MCF 10A (cell line): ENCODE measurements at places on chromosomes 4 and X. TPM values are rescaled to one million over a fixed set of nuclear protein-coding genes. Genes with fewer than 3 reads are reported as not detected.

- no peak for DNase-seq
These were observed 959.0 kb downstream of the C4orf33 start for GRCh38 chr4:130054908-130055307.

- no peak for DNase-seq
These were observed 1925.5 kb downstream of the PCDH7 start for GRCh38 chr4:32645653-32646052.

RHOXF1 gene
- not detected in 2 replicates for total RNA-seq

- no peak for DNase-seq
These were observed 105.0 kb downstream of the MFAP3L start for GRCh38 chr4:169921237-169921636.

DNA sequence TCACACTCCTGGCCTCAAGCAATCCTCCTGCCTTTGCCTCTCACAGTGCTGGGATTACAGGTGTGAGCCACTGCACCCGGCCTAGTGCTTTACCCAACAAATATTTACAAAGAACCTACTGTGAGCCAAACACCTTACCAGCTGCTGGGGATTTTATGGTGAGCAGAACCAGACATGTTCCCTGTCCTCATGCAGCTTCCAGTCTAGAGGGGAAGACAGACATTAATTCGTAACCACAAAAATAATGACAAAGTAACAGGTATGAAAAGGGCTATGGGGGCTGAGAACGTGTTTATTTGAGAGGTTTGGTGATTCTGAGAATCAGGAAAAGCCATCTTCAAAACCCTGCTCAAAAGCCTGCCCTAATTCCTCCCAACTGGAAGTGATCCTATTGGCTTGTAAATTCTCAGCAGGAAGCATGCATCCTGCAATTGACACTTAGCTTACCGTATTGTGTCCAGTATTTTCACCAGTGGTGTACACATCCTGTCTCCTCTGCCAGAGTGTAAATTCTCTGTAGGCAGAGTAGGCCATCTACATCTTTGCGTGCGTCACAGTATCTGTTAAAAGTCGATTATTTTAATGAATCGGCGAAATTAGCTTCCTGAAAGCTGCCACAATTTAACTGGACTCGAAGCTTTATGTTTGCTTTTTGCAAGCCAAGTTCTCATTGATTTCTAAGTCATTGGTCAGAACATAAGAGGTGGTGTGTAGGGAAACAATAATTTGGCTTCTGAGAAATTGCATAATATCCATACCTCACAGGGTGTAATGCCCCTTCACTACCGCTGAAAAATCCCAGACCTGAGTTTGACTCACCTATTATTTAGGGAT is 67.0 kb downstream of the TMEM156 start:
- peak; percentile 50 for DNase-seq

DNA sequence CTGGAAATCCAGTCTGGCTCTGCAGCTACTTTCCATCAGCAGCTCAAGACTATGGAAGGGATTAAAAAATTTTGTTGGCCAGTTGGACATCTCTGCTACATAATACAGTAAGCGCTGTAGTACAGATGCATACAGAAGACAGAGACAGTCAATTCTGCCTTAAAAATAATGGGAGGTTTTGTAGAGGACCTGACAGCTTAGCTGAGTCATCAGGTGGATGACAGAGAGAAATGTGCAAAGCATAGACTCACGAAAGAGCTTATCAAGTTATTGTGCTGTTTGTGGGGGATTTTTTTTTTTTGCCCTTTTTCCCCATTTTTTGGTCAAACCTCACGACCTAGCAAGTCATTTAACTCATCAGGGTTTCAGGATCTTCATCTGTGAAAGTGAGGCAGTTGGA is 149.0 kb upstream of the SCML1 start:
- no peak for DNase-seq

DNA sequence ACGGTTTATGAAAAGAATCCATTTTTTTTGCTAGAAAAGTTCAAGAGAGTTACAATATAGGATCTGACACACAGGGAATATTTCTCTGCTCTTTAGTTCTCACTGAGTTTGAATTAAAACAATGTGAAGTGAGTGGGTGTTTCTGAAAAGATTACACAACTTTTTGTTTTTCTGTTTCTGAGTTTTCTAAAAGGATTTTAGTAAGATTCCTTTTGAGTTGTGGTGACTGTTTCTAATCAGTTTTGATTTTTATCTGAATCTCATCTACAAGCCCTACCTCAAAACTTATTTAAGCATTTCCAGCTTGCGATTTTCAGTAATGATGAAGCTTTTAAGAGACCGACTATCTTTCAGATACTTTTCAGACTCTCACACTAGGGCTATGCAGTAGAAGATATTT is 141.7 kb downstream of the GPAT3 start:
- no peak for DNase-seq

GRCh38 chrX:1542994-1543725 is 6.2 kb upstream of the P2RY8 start:
- no peak for DNase-seq

DNA sequence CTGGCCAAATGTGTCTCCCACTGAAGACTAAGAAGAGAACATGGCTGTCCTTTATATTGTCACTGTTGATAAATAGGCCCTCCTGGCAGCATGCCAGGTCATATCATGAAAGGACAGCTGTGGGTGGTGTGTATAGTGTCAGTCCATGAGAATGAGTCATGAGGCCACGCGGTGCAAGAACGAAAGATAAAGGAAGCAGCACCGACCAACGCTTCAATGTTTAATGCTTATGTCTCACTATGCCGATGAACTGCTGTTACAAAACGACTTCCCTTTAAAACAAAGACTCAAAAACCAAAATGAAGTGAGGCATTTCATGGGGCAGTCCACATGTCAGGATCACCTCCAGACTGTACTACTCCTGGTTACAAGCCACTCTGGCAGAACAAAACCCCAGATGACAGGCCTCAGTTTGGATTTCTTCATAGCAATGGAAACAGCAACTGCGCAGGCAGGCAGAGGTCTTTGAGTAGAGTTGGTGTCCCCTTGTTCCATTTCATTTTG is 5.2 kb upstream of the TCEANC start:
- peak; percentile 52 for DNase-seq
